ENCODE measurements at places on chromosomes 16 and 17.

GRCh38 chr17:82241183-82241925, 12.5 kb downstream of the SLC16A3 start:
- DNase-seq: no peak

GRCh38 chr16:80344570-80344969, 196.2 kb upstream of the DYNLRB2 start:
- DNase-seq: no peak

DNA sequence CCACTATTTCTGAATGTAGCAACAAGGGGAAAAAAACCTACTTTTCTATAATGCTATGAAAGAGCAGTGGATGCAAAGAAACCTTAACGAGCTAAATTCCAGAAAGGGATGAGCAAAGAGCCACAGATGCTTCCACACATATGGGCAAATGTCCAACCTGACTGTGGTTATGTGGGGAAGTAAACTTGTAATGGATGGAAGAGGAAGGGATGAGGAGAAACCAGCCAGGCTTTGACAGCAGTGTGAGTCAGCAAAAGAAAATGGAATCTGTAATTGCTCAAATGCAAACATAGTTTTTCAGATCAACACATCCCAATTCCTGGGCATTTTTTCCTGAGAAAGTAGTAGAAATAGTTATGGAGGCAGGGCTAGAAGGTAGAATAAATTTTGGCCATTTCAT, 204.8 kb upstream of the CPHXL start:
- no peak for DNase-seq

DNA sequence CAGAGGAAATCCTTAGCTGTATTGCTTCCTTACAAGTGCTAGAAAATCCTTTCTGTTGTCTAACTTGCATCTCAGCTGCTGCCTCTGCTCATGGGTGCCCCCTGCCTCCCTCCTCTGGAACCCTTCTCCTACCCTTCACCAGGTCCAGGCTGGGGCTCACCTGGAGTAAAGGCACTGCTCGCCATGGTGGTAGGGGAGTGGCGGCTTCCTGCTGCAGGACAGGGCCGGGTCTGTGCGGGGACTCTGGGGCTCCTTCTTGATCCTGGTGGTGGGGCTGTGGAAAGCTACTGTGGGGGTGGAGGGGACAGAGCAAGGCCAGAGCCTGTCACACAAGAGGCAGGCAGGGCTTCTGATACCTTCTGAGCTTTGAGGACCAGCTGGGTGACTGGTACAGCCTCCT, 12.4 kb downstream of the ETV4 start:
- DNase-seq: no peak

GRCh38 chr17:76139801-76140660, 1.0 kb downstream of the FOXJ1 start:
- DNase-seq: no peak

DNA sequence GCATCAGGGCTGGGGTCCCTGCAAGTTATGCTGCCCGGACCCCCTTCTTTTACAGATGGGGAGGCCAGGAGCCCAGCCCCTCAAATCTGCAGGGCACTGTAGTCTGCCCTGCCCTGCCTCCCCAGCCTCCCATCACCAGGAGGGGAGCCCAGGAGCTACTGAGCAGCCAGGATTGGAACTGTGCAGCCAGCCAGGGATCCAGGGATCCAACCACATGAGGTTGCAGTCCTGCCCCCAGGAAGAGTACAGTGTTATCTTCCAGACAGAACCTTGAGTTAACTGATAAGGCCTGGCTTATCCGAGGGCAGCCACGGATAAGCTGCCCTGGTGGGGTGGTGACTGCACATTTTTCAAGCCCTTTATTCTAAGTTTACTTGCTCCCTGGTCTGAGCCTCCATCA, 11.4 kb upstream of the NDRG4 start:
- DNase-seq: no peak

DNA sequence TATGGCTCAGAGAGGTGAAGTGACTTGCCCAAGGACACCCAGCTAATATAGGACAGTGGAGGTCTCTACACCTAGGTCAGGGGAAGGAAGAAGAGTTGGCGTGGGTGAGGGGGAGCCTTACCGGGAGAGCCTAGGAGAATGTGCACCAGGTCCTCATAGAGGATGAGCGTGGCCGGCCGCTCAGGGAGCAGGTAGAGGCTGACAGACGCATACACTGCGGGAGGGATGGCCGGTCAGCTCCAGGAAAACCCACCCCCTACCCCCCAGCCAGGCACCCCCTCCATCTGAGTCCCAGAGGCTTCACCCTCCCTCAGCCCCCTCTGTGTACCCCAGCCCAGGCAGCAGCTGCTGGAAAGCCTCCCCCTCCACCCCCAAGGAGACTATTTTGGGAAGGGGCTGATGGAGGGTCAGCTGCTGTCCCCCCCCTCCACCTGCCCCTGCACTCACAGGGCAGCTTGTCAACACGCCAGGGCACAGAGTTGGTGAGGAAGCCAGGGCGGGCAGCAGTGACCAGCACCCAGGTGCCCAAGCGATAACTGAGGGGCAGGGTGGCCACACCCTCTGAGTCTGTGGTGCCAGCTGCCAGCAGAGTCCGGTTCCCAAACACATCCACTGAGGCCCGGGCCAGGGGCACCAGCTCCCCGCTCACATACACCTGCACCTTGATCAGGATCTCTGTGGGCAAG, 4.1 kb downstream of the FAM171A2 start:
- DNase-seq: no peak

- no peak for DNase-seq
Measured at GRCh38 chr17:1509290-1509881, 7.0 kb downstream of the INPP5K start.

DNA sequence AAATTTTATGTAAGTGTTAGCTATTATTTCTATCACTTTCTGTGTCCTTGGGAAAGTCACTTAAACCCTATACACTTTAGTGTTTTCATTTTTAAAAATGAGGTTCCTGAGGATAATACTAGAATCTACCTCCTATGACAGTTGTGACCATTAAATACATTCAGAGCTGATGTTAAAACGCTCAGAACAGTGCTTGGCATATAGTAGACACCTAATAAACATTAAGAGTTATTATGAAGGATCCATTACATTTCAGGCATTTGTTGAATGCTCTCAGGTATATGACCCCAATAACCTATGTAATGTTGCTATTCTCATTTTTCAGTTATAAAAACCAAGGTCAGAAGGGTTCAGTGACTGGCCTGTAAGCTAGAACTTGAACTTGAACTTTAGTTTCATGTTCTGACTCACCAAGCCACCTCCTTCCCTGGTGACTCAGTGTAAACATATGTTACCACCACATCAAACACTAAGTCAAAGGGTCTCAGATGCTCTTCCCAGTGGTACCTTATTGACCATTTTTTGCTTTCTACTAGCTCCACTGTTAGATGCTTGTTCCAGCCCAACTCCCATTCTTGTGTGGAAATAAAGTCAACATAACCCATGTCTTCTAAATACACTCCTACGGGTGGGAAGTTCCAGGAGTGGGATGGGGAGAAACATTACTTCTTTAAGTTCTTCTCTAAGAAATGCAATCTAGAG, 47.6 kb downstream of the HSD17B2 start:
- no peak for DNase-seq

DNA sequence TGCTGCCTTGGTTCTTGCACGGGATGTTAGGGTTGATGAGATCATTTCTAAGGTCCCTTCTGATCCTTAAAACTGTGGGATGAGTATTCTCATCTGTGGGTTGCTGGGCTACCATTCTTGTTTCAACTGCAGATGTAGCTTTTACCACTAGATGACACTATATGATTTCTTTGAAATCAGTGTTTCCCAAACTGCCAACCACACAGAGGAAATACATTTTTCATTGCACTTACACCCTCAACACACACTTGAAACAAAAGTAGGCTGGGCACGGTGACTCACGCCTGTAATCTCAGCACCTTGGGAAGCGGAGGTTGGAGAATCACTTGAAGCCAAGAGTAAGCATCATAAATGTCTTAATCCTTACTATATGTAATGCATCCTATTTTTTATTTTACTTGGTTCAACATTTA, 15.3 kb downstream of the LCMT1 start:
- DNase-seq: no peak

- no peak for DNase-seq
Measured at GRCh38 chr17:38417210-38417951, 10.9 kb upstream of the ARHGAP23 start.

GRCh38 chr17:19760746-19761145, 12.6 kb upstream of the ALDH3A1 start:
- DNase-seq: no peak

DNA sequence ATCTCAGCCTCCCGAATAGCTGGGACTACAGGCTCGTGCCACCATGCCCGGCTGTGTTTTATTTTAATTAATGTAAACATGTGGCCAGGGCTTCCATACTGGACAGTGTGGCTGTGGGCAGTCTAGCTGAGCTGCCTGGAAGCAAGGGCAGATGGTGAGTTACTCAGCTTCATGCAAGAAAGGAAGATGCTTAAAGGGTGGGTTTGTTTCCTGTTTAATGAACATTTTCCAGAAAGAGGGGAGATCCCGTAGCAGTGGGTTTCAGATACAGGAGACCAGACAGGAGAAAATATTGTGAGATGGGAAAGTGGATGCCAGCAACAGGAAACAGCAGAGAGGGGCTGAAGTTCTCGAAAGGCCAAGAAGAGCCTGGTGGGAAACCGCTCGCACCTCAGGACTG, 7.3 kb downstream of the MAPK8IP3 start:
- DNase-seq: no peak

GRCh38 chr16:28586466-28586865, 10.4 kb downstream of the SULT1A2 start:
- DNase-seq: no peak

DNA sequence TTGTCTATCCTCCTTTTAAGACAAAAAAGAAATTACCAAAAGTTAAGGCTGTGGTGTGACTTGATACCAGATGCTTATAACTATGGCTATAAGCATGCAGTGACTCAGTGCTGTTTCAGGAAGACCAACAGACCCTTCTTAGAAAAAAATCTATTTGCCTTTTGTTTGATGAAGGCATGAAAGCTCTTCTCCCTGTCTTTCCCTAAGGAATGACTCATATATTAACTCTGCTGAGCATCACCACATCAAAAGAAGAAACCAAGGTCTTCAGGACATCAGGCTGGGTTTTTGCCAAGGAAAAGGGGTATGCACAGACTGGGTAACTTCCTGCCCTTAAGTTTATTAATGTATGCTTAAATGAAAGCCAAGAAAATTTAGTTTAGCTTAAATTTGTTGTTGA, 47.1 kb downstream of the VMP1 start:
- no peak for DNase-seq

DNA sequence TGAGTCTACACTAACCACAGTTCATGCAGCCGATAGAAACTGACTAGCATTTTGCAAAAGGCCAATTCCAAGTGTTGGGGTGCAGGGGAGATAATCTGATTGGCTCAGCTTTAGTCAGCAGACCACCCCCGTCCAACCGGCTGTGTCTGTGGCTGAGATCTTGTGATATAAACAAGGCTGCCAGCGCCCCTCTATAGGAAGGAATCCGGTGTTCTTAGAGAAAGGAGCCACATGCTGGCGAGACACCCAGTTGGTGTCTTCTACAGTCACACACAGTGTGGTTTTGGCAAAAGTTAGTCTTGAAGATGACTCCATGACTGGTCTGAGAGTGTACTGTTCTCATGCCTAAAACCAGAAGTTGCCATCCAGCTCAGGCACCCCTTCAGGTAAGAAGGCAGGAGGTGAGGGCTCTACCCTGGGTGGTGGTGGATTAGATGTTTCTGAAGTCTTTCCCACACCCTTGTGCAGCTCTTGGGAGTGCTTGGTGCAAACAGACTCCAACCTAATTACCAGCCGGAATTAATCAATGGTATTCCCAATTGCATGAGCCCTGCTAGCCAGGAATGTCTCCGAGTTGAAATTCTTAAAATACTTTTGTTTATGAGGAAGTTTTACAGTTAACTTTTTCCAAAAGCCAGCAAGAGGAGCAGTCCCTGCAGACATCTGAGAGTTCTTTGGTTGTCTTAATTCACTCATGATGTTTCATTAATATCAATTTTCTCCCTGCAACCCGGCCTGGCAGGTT, 172.3 kb upstream of the IRX6 start:
- DNase-seq: no peak

DNA sequence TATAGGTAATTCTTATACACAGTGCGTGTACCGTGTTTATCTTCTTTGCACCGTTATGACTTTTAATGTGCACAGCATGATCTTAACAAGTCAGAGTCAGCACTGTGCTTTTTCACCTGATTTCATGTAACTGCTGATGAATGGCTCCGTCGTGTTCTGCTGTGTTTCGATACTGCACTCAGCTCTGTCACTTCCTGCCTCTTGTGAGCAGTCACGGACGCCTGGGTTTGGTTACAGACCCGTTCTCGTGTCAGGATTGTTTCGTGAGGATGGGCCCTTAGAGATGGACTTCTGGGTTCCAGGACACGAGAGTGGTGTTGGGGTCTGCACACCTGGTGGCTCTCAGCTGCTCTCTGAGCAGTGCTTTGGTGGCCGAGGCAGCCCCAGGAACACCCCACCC, 24.6 kb downstream of the TBCD start:
- no peak for DNase-seq

GRCh38 chr17:79789943-79790804, 6.7 kb downstream of the CBX8 start:
- DNase-seq: no peak

DNA sequence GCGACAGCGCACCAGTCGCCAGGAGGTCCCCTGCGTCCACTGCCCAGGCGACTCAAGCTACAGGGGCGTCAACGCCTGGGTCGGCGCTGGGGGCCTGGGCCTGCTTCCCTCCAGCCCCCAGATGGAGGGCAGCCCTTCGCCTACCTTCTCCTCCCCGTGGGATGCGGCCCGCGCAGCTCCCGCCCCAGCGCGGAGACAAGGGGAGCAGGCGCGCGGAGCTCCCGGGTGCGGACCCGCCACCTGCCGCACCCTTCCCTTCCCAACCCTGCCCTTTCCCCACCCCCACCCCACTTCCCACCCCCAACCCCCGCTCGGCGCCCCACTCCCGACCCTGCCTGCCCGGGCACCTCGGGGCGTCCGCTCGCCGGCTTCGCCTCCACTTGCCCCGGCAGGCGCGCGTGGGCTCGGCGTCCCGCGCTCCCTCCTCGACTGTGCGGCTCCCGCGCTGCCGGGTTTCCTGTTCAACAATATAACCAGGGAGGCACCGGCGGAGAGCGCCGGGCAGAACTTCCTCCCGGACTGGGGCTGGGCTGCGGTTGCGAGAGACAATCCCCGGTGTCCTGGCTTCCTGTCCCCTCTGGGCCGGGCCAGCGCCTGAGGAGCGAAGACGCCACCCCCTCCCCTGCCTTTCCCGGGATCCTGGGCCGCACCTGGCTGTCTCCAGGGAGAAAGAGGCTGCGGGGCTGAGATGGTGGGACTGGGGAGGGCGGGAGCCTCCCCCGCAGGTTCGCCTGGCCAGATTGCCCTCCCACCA, at the start of gene ARHGAP27:
TSS of gene ARHGAP27 (minus strand) at position 466 of the 754 bp plus-strand sequence. CDS start 2,591 bp downstream, outside the sequence.
- DNase-seq: no peak

DNA sequence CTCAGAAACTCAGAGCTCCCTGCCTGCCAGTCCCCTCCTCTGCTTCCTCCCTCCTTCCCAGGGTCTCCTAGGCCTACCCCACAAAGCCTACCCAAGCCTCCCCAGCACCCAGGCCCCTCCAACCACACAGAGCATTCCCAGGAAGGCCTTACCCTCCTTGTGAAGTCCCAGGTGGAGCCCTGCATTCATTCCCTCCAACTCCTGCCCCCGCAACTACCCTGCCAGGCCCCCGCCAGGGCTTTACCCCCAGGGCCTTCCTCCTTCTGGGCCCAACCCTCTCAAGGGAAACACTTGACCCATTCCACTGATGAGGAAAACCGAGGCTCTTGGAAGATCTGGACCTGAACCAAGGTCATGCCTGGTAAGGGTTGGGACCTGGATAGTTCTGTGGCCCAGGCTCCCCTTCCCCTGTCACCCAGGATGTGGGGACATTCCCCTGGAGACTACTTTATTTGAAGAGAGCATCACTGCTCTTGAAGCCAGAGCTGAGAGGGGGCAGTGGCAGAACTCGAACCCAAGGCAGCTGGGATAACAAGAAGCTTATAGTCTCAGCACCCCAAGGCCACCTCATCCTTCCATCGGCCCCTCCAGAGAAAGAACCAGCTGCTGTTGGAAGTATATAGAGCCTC, 12.5 kb downstream of the PLLP start:
- DNase-seq: no peak

Data from stimulated activated CD4-positive, alpha-beta T cell treated with anti-CD3 and anti-CD28 coated beads, Interleukin-12 subunit alpha, Interleukin-12 subunit beta, amount 100 ng/mL, for 24 hours (primary cell).